ENCODE measurements at places on chromosomes 16 and 17. TPM values are rescaled to one million over a fixed set of nuclear protein-coding genes. Genes with fewer than 3 reads are reported as not detected.

ETV4 gene
- total RNA-seq = 83.0 TPM

DNAH3 gene
- total RNA-seq = 0.59 TPM

SOST gene
- total RNA-seq = not detected

PHOSPHO1 gene
- total RNA-seq = 0.42 TPM

CCDC78 gene
- total RNA-seq = 7.1 TPM

CCL4L2 gene
- not detected for total RNA-seq

TEDC2 gene
- total RNA-seq = 44.0 TPM

ARHGAP27 gene
- total RNA-seq = 20.6 TPM

NMRAL1 gene
- 56.9 TPM for total RNA-seq

PSME3 gene
- total RNA-seq = 178 TPM

CDH13 gene
- total RNA-seq = 1.8 TPM

CIBAR2 gene
- not detected for total RNA-seq

NUDT7 gene
- 11.2 TPM for total RNA-seq

MYCBPAP gene
- total RNA-seq = 7.1 TPM

HOXB7 gene
- not detected for total RNA-seq

PRR35 gene
- 0.62 TPM for total RNA-seq

RUNDC3A gene
- 2.7 TPM for total RNA-seq

CA10 gene
- 0.29 TPM for total RNA-seq

SDR42E1 gene
- not detected for total RNA-seq

POLR2C gene
- 88.3 TPM for total RNA-seq

GRIN2A gene
- 1.1 TPM for total RNA-seq

TOX3 gene
- 8.6 TPM for total RNA-seq

INTS2 gene
- total RNA-seq = 28.2 TPM

C17orf100 gene
- 3.0 TPM for total RNA-seq

PRSS21 gene
- not detected for total RNA-seq

MAP2K4 gene
- total RNA-seq = 55.9 TPM

NPIPB2 gene
- 10.2 TPM for total RNA-seq

TAT gene
- total RNA-seq = 0.07 TPM

GJC1 gene
- total RNA-seq = 108 TPM

CLEC18A gene
- total RNA-seq = 0.33 TPM

ZNRF1 gene
- 44.9 TPM for total RNA-seq

DHX38 gene
- total RNA-seq = 80.1 TPM

PRAC2 gene
- total RNA-seq = not detected

NLRC3 gene
- 0.11 TPM for total RNA-seq

MAF gene
- total RNA-seq = 4.1 TPM

SCGB1C2 gene
- not detected for total RNA-seq

CCL1 gene
- total RNA-seq = not detected

EVPL gene
- total RNA-seq = 0.31 TPM

MXRA7 gene
- 59.9 TPM for total RNA-seq

TEX19 gene
- 0.54 TPM for total RNA-seq

PRDM7 gene
- not detected for total RNA-seq

ABCC12 gene
- 1.1 TPM for total RNA-seq

KRT39 gene
- total RNA-seq = not detected

ZNF500 gene
- 18.8 TPM for total RNA-seq

TPSD1 gene
- total RNA-seq = not detected

NDEL1 gene
- total RNA-seq = 54.7 TPM

CTCF gene
- total RNA-seq = 61.3 TPM

SRCIN1 gene
- total RNA-seq = 2.9 TPM

ZP2 gene
- total RNA-seq = not detected

FAM171A2 gene
- total RNA-seq = 46.8 TPM

HOXB5 gene
- total RNA-seq = not detected

TBC1D3C gene
- 1.3 TPM for total RNA-seq

C16orf46 gene
- 1.6 TPM for total RNA-seq

PRSS36 gene
- 0.48 TPM for total RNA-seq

KRTAP1-5 gene
- total RNA-seq = not detected

LYRM9 gene
- 5.8 TPM for total RNA-seq

KIF19 gene
- 2.4 TPM for total RNA-seq

MPV17L gene
- total RNA-seq = 2.7 TPM

KRT12 gene
- total RNA-seq = not detected
